Erythroblast (primary cell): ENCODE measurements at places on chromosomes 6 and 20.
A peak's percentile ranks its signal among the peaks of the same experiment; 100 is the strongest.

DNA sequence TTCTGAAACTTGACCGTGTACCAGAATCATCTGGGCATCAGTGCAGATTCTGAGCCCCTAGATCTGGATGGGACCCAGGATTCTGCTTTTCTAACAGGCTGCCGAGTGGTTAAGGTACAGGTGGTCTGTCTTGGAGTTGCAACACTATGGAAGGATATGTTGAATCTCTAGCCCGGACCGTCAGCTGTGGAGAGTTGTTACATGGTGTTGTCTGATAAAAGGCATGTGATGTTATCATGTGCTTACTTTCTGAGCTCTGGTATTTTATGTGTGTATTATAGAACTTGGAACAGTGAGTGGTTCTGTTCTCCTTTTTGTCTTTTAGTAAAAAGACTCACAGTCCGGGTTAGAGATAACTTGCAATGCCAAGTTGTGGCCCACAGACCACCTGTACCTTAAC is 123.0 kb downstream of the JARID2 start:
- DNase-seq, result peak; percentile 86

DNA sequence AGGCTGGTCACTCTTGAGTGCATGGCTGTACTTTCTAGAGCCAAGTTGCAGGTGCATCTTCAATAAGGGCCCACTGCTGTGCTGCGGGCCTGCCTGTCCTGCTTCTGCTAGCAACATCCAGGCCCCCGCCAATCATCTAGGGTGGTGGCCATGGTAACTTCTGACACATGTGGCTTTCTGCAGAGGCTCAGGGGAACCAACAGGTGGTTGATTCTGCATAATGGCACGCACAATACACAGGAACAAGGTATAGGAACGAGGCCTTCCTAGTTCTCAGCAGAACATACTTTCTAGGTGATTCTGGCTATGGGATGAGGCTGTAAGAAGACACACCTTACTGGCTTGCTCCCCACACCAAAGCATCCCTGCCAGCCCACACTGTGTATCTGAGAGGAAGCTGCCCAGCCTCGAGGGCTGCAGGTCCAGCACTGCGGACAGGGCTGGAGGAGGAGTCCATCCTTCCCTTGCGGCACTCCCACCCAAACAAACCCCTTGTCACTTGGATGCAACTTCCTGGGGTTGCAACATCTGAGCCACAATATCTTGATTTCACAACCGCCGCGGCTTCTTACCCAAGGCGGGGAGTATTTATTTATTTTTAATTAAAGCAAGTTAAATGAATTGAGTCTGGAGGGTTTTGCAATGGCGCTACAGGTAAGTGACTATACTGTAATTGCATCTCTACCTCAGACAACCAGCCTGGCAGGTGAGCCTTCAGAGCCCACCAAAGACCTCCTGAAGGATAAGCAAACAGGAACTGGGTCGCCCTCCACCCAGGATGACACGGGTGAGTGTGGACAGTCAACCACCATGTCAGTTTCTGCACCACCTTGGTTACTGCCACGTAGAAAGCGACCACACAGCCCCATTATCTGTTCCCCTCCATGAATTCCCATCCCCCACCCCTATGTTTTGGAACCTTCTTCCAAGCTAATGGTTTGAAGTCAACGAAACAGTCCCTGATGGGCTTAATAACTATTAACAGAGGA is 49.6 kb downstream of the SULF2 start:
- DNase-seq, result no peak

DNA sequence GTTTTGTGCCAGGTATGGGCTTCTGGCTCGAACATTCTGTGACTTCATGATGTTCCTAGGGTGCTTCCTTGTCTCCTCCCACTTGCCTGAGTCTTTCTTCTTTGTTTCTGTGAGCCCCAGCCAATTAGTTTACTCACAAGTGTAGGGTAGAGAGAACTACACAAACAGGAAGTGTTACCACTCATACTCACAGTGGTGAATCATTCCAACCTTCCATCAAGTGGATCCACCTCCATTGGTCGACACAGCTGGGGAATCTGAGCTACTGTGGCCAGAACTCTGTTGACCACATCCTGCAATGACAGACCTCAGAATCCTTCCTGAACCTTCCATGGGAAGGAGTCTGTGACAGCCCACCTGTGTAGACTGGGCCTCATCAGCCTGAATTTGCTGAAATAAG is 76.8 kb downstream of the UNC5CL start:
- DNase-seq, result no peak

DNA sequence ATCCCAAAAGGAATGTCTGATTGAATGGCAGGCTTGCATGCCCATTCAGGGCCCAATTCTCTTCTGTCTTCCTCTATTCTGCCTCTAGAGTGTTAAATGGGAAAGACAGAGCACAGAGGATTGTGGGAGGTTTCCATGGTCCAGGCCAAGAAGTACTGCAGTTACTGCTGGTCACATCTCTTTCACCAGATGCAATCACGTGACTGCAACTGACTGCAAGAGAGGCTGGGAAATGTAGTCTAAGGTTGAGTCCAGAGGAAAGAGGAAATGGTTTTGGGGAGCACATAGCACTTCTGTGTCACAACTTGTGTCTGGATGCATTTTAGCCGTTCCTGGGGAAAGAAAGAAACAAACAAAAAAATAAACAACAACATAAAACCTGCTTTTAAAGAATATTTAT is 336.4 kb upstream of the BTBD3 start:
- peak; percentile 10 for DNase-seq

GRCh38 chr20:18719426-18719825 is 94.2 kb upstream of the SCP2D1 start:
- DNase-seq, result no peak

DNA sequence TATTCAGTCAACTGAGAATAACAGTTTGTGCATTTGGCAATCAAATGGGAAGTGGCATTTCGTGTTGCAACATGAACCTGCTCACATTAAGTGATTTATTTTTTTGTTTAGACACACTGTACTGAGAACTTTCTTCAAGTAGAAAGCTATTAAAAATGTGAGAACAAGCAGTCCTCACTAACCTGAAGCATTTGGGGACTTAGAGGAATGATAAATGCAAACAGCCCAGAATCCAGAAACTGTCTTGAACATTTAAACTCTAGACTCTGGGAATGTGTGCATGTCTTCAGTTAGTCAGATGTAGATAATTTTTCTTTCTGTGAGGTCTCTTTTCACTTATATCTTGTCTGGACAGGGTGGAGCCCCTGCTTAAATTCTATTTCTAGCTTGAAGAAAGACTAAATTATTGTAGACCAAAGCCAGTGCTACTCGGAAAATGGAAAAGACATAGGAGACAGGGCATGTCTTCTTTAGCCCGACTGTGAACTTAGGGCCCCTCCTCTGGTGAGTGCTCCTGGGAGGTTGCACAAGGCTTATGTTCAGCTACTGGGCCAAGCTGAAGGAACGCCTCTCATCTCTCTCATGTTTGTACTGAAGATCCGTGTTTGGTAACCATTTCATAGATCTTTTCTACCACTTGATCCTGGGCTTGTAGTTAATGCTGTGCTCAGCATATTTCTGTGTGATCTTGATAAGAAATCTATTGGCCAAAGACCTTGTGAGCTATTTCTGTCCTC is 70.1 kb downstream of the SLX4IP start:
- DNase-seq, result peak; percentile 40

GRCh38 chr6:123962508-123962907 is 158.8 kb downstream of the NKAIN2 start:
- no peak for DNase-seq

GRCh38 chr6:35804996-35805736 is at the start of gene LHFPL5:
Gene LHFPL5, plus strand, starts transcription at chr6:35805352. Its CDS starts 319 bp downstream, at chr6:35805671.
- DNase-seq, result peak; percentile 44

DNA sequence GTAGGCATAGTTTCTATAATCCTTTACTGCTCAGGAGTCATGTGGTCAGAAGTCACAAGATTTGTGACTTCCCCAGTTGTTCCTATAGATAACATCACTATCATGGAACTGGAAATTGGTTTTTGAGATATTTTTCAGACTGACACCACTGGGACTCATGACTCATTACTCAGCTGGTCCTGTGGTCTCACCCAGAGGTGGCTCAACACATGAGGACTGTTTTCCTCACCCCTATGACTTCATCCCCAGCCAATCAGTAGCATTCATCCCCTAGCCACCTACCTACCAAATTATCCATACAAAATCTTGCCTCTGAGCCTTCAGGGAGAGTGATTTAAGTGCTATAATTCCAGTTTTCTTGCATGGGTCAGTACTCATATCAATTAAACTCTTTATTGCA is 1217.7 kb downstream of the EPHA7 start:
- DNase-seq, result no peak

DNA sequence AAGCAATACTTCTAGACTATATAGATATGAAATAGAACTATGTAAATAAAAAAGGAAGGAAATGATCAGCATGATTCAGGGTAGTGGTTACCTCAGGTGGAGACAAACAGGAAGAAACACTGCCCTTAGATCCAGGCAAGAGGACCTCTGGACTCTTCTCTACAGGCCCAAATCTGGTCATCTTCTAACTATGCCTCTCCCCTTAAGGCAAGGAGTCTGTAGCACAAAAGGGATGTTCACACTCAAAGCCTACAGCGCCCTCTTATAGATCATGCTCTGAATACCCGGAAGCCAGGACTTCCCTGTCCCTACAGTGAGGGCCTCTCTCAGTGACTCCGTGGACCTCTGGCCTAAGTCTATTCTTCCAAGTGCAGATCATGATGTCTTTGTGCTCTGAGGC is 30.4 kb upstream of the HIVEP2 start:
- no peak for DNase-seq

GRCh38 chr6:96582021-96582420 is 19.1 kb downstream of the FHL5 start:
- no peak for DNase-seq

GRCh38 chr20:63782051-63782471 is 42.5 kb downstream of the SLC2A4RG start:
- DNase-seq, result no peak

DNA sequence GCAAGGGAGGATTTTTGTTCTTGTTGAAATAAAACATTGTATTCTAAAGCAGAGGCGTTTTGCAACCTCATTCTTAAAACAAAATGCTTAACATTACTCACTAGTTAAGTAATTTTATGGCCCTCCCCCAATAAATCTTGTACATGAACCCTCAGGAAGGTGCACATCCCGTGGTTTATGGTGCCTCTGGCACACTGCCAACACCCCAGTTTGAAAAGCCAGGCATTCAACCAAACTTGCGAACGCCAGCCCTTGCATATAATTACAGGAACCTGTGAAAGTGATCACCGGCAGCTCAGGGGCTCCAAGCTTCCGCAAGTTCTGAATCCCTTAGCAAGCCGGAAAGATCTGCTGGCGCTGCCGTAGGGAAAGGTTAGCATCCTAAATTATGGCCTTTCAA is 1109.0 kb upstream of the FLRT3 start:
- DNase-seq, result no peak

- no peak for DNase-seq
Observed at GRCh38 chr6:169409742-169410312, 156.2 kb upstream of the THBS2 start.

GRCh38 chr6:14876778-14877613 is 368.9 kb upstream of the JARID2 start:
- no peak for DNase-seq

DNA sequence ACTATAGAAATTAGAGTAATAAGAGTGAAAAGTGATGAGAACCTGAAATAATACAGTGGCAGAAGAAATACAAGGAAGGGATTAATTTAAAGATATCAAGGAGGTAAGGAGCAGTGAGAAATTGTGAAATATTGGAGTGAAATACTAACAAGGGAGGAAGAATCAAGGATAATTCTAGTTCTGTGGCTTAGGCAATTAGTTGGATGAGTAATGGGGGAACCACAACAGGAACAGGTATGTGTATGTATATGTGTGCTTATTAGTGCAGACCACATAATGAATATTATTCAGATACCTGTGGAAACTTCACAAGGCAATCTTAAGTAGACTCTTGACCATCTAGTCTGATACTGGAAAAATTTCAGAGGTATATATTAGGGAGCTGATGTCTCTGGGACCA is 143.3 kb downstream of the TINAG start:
- DNase-seq, result no peak

DNA sequence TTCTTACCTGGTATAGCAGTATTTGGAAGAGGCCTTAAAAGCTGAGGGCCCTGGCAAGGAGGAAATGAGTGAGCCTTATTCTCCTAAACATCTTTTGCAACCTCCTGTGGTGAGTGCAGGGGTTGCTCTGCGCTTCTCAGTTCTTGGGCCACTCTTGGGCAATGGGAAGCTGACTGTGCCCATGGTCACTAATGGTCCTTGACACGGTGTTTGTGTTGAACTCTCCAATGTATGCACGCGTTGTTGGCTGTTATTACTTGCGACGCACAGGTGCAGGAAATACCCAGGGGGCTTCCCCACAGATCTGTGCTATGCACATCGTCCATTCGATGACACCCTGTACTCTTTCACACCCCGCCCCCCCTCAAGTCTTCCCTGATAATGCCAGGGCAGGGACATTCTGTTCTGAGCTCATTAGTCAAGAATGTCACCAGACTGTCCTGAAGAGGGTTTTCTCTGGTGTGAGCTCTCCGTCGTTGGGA is 79.7 kb downstream of the EDN1 start:
- DNase-seq, result no peak

- no peak for DNase-seq
Observed at GRCh38 chr6:74733830-74734620, 471.8 kb downstream of the COL12A1 start.

DNA sequence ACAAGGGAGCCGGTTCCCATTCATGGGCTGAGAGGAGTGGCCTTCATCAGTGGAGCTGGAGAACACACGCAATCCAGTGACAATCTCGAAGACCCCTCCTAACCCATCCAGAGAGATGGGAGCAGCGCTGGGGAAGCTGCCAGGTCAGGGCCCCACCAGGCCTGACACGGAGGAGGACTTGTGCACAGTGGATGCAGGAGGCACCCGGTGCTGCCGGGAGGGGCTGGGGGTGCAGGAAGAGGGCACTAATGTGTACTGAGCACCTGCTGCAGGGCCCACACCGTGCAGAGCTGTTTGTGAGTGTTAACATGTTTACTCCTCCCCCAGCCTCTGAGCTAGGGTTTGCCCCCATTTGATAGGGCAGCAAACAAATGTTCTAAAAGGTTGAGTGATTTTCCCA is 43.8 kb upstream of the GPR6 start:
- no peak for DNase-seq

GRCh38 chr20:44068316-44069201 is 118.4 kb downstream of the JPH2 start:
- no peak for DNase-seq

DNA sequence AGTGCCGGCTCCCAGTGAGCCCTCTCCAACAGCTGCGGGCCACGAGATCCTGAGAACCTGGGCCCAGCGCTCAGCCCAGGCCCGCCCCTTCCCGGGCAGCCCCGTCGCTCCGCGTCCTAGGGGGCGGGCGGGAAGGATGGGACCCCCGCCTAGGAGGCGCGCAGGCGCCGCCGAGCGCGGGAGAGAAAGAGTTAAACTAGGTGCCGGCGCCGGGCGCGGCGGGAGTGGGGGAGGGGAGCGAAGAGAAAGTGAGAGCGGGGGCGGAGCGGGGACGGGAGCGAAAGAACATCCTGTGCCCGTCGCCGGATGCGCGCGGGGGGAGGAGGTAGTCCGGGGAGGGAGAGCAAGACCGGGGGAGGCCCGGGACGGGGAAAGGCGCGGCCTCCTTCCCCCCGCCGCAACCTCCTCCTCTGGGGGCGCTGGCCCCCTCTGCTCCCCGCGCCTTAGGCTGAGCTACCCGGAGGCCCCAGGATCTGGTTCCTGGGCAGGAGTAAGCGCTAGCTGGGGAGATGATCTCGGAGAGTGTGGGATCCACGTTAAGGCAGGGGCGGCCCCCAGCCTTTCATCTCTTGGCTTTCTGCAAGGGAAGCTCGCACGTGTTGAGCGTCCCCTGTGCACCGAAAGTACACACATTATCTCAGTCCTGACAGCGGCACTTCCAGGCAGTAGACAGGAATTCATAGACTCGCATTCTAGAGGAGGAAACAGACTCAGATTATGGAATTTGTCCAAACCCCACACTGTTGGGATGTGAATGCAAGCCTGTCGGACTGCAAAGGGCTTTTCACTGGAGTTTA is 4.9 kb upstream of the ARMC12 start:
- peak; percentile 86 for DNase-seq
